Occipital lobe (tissue), 3 donors: ENCODE measurements at places on chromosomes 12 and 14.

DNA sequence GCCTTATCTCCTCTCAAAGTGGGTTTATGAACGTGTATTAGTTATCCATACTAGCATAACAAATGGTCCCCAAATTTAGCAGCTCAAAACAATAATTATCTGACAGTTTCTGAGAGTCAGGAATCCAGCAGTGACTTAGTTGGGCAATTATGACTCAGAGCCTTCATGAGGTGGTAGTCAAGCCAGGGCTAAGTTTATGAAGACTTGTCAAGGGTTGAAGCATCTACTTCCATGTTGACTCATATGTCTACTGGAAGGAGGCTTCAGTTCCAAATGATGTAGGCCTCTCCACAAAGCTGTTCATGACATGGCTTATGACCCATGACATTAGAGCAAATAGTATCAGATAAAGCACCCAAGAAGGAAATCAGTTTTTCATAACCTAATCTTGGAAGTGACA lies 73.2 kb downstream of the IPO8 start:
- DNase-seq = no peak

DNA sequence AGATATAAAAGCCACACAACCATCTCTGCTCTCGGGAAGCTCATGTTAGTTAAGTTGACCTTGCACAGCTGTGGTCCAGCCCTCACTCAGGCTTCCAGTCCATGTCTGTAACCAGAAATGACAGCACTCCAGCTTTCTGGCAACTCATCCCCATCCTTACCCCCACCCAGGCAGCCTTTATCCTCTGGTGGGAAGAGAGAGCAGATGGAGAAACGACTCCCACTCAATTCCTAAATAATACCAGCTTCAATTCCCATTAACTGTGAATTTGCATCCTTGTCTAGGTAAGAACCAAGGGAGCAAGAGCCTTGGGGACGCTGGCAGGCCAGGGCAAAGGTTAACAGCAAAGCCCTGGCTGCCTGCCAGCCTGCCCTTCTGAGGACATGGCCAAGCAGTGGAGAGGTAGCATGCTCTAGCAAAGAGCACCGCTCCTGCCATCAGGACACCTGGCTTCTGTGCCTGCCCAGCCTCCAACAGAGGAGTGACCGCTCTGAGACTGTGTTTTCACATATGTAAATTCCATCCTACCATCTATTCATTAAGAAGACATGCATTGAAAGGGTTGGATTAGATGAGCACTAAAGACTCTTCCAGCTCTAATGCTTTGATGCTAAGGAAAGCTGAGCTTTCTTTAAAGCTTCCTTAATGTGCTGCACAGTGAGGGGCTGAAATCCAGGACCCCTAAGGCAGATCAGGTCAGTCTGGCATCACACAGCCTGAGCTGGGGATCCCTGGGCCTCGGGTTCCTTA lies 236.1 kb downstream of the GRIN2B start:
- DNase-seq = no peak

DNA sequence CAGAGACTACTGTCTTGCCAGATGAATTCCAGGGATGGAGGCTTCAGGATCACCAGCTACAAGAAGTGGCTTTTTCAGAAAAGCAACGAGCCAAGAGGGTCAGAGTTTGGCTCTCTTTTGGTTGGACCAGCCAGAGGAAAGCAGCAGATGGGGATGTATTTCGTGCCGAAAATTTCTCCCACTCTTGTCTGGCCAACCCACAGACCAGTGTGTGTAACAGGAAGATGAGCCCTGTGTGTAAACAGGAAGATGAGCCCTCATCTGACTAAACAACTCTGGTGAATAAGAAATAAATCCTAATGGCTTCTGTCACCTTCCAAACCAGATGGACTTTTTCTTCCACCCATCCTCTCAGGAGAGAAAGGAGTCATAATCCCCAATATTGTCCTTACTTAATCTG lies 13.1 kb downstream of the GPR68 start:
- no peak for DNase-seq

DNA sequence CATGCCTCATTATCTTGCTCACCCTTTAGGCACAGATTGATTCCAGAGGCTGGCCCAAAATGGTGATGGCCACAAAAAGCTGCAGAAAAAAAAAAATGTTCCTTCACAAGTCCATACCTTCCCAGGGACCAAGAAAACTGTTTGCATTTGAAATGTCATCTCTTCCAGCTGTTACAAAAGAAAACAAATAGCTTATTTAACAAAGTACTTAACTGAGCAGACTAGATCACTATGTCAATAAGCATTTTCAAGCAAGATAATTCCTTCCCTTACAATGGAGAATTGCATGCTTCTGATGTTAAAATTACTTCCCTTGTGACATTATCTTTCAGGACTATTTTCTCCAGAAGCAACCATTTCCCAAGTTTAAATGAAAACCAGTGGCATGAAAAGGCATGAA lies 377.9 kb upstream of the KITLG start:
- no peak for DNase-seq

- no peak for DNase-seq
These were observed 48.4 kb upstream of the IFNG-AS1 start for GRCh38 chr12:67940780-67941243.

DNA sequence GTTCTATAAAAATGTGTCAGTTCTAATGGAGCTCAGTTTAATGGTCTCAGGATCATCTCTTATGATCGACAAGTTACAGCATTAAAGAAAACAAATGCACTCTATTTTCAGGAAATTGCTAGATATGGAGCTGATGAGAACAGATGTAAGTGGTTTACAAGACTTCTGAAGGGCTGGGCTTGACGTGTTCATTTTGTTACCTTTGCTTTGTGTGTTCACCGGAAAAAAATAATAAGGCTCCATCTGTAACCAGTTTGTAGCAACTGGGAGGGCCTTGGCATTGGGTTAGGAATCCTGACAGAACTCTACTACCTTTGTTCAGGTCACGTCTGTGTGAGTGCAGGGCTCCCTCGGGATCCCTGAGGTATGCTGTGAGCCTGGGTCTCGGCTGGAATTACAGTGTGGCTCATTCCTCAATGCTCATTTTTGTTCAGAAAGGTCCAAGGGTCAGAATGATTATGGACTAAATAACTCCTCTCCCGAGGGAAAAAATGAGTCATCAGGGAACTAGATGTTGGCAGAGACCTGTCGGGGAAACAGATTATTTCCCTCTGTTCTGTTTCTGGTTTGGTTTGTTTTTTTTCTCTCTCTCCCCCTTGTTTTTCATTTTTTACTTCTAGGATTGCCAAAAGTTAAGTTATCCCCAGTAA lies 158.0 kb downstream of the SLC5A8 start:
- DNase-seq = no peak

- DNase-seq = no peak
These were observed 22.2 kb downstream of the TMEM30B start for GRCh38 chr14:61258985-61259384.

GRCh38 chr12:52224151-52224550 lies 8.9 kb upstream of the KRT7 start:
- DNase-seq = no peak
